CD4-positive, alpha-beta T cell treated with Interleukin-17A for 4 hours (primary cell): ENCODE measurements at places on chromosomes 6 and 20.

DNA sequence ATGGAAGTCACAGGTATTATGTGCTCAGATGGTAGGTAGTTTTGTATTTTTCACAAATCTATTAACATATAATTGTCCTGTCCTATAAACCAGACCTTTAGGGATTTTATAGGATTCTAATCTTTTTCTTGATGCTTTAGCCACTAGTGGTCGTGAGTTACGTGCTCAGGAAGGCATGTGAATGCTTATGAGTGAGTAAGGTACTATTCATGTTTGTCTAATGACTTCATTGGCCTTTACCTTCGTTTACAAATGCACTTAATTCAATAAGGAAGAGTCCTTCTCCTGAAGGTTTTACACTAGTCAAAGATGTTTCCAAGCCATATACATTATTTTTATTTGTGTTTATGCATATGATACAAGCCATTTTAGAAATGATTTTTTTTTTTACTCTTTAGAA is 23.0 kb downstream of the PACRG start:
- DNase-seq = no peak

DNA sequence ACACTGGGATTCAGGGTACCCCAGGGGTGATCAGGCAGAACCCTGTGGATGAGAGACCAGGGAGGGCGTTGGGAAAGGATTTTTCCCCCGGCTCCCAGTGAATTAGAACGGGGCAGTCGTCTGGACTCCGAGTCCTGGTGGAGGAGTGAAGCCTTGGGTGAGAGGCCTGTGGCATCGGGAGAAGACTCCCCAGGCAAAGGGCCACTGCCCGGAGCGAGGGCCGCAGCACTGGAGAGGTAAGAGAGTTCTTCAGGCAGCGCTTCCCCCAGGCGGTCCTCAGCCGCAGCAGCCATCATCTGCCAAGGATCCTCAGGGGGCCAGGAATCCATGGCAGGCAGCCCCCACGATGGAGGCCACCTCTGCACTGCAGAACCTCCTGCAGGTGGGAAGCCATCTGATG is 663 bp downstream of the C6orf15 start:
- DNase-seq = no peak

DNA sequence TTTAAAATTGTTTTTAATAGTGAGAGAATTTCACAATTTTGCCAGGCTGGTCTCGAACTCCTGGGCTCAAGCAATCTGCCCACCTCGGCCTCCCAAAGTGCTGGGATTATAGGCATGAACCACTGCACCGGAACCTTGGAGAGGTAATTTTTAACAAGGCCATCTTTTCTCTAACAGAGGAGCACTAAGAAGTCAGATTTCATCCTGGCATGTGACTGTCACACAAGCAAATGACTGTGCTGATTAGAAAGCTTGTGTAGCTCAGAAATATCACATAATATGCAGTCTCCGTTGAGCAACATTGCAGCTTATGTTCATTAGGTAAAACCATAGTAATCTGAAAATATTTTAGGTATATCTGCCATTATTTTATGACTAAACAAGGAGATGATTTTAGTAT is 156.0 kb downstream of the CCDC170 start:
- DNase-seq = no peak

DNA sequence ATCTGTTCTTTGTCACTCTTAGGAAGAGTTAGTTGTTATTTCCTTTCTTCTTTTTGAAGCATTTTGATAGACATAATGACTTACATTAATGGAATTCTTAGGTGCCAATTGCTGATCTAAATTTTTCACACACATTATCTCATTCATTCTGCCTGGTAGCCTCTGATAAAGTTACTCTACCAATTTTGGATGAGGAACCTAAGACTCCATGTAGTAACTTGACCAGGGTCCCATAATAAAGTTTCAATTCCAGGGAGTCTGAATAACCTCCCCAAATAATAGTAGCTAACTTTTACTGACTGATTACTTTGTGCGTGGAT is 73.2 kb upstream of the CITED2 start:
- DNase-seq = no peak

GRCh38 chr20:1206366-1207148 is 3.3 kb downstream of the C20orf202 start:
- no peak for DNase-seq

DNA sequence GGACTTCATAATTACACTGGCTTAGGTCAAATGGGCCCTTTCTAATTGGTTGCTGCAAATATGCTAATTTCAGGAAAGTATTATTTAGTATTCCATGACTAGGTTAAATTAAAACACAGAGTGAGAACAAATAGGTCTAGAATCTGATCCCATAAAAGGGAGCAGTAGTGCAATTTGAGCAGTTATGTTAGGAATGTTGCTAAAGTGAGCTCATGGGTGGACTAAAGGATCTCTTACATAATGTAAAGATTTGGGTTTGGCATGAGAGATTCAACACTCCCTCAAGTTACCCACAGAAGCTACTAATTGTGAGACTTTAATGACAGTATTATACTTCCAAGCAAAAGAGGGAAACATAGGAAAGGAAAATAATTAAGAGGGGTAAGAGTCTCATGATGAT is 109.1 kb downstream of the C6orf58 start:
- DNase-seq = no peak

DNA sequence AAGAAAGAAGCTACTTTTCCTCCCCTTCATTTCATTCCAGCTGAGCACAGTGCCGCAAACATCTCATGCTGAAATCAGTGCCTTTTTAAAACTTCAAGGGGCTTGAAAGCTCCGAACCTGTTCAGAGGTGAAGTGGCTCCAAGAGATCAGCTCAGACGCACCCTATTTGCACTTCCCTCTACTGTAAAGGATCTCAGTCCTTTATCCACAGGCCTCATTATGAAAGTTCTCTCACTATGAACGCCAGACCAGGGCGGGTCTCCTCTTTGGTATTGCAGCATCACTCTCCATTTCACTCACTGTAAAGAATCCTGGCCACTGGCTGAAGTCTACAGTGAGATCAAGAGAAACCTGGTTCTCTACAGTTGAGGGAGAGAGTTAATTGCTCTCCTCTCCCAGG is 232.7 kb upstream of the POU3F2 start:
- DNase-seq = no peak

- DNase-seq = no peak
Observed at GRCh38 chr6:50990750-50991446, 172.2 kb downstream of the TFAP2B start.

- DNase-seq = no peak
Observed at GRCh38 chr6:95576218-95576997, 927 bp upstream of the MANEA start.

- no peak for DNase-seq
Observed at GRCh38 chr20:16158090-16158975, 414.9 kb downstream of the KIF16B start.

DNA sequence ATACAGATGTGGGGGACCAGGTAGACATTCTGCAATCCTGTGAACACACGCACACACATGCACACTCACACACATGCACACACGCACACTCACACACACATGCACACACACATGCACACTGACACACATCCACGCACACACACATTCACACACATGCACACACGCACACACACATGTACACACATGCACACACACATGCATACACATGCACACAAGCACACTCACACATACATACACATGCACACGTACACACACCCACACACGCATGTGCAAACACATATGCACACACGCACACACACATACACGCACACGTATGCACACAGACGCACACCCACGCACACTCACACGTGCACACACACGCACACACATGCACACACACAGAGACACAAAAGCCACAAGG is 14.3 kb upstream of the GGTLC1 start:
- no peak for DNase-seq

GRCh38 chr6:149864578-149865535 is 698 bp upstream of the LRP11 start:
- DNase-seq = peak; percentile 45

DNA sequence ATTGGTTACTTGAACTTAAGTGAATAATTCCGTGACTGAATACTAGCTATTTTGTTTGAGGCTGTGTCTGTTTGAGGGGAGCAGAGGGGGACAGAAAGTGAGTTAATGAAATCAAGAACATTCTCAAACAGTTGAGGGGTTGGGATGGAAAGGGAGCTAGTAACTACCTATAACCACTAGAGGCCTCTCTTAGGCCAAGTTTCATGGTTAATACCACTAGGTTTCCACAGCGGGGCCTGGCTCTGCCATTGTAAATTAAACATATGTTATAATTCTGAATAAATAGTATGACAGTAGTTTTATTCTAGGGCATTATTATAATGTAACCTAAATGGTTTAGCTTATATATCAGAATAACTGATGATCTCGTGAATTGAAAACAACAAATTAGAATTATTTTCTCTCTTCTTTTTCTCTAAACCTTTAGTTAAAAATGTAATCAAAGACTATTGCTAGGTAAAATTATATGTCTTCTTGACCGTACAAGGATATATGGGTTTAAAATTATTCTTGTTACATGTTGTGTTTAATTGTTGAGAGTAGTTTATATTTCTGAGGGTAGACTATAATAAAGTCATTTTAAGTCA is 108.1 kb downstream of the BCKDHB start:
- peak; percentile 7 for DNase-seq
